Osteocyte (in vitro differentiated cells): ENCODE measurements at places on chromosomes 1 and 21. TPM values are rescaled to one million over a fixed set of nuclear protein-coding genes. Genes with fewer than 3 reads are reported as not detected.
A peak's percentile ranks its signal among the peaks of the same experiment; 100 is the strongest.

Gene KRTAP12-2
- not detected in 2 replicates for total RNA-seq

Gene NUDT4B
- total RNA-seq: 0.68 TPM in 1 of 2 replicates, not detected in the other

Gene RCAN3
- 9.8 and 10.3 TPM in 2 replicates for total RNA-seq

Gene OSCP1
- 5.0 and 7.1 TPM in 2 replicates for total RNA-seq

Gene SLC2A5
- total RNA-seq: 0.39 TPM in 1 of 2 replicates, not detected in the other

Gene C1orf226
- total RNA-seq: 2.7 and 3.2 TPM in 2 replicates

Gene COG2
- 22.0 and 24.1 TPM in 2 replicates for total RNA-seq

Gene F3
- total RNA-seq: 11.2 and 12.1 TPM in 2 replicates

Gene SHISA4
- 31.4 and 32.1 TPM in 2 replicates for total RNA-seq

Gene CDC42BPA
- 92.8 and 95.7 TPM in 2 replicates for total RNA-seq

Gene SDE2
- 20.0 and 20.7 TPM in 2 replicates for total RNA-seq

Gene PLEKHA6
- total RNA-seq: 0.24 and 0.26 TPM in 2 replicates

Gene KCNJ15
- 0.34 and 0.51 TPM in 2 replicates for total RNA-seq

Gene PDIK1L
- 7.6 and 7.8 TPM in 2 replicates for total RNA-seq

Gene KRTAP19-3
- not detected in 2 replicates for total RNA-seq

Gene ZSCAN20
- 5.2 and 7.3 TPM in 2 replicates for total RNA-seq

Gene C1orf185
- not detected in 2 replicates for total RNA-seq

Gene OLFML3
- total RNA-seq: 36.5 and 37.0 TPM in 2 replicates

Gene TTC22
- not detected in 2 replicates for total RNA-seq

Gene RHBG
- not detected in 2 replicates for total RNA-seq

Gene OR1C1
- total RNA-seq: not detected in 2 replicates

Gene CD84
- not detected in 2 replicates for total RNA-seq

- no peak for DNase-seq
Measured at GRCh38 chr1:16260814-16261213, 23.8 kb upstream of the CPLANE2 start.

GRCh38 chr21:35024071-35024420, 25.1 kb downstream of the RUNX1 start:
- DNase-seq: no peak

DNA sequence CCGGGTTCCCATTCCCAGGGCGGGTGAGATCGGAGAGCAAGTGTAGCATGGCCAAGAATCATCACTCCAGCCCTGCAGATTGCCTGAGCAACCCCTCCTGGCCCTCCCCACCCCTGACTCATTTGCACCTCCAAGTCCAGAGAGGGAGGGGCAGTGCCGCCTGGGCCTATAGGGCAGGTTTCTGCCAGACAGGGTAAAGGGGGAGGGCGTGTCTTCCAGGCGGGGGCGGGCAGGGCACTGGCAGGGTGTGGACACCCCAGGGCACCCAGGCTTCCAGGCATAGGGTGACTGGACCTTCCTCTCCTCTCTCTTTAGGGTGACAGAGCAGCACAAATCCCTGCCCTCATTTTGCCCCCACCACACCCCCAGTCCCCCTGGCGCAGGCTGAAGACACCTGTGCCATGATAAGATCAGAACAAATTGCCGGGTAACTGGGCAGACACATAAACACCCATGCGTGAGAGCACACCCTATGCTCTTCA, 3.2 kb upstream of the CRYBG2 start:
- DNase-seq: no peak

- no peak for DNase-seq
Measured at GRCh38 chr1:81929106-81929505, 128.4 kb downstream of the ADGRL2 start.

DNA sequence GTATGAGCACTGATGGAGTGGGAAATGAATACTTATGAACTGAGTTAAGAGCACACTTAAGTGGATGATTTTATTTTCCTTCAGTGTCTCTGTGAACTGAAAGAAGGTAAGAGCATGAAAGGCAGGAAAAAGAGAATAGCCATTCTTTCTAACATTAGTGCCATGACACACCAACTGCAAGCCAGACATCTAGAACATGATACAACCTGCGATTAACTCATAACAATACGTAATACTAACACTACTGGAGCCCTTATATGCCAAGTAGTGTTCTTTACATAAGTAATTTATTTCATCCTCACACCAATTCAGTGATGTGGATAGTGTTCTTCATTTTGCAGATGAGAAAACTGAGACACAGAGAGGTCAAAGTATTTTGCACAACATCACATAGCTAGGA, 56.7 kb downstream of the PRRX1 start:
- DNase-seq: no peak

- DNase-seq: no peak
Measured at GRCh38 chr1:42935971-42936308, 22.7 kb downstream of the SLC2A1 start.

GRCh38 chr1:24909388-24909898, 20.6 kb downstream of the RUNX3 start:
- DNase-seq: no peak

DNA sequence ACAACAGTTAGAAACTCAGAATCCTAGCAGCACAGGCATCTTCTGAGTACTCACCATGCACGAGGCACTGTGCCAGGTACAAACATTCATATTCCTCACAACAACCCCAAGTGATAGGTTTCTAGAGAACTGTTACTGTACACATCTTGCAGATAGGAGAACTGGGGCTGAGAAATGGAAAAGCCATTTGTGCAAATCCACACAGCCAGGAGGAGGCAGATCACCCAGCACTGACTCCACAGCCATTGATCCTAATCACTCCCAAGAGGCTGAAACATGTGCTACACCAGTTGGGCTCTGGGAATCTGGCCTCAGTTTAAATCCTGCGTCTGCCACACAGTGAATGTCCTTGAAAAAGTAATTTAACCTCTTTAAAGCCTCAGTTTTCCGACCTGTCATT, 151.0 kb downstream of the ST6GALNAC5 start:
- DNase-seq: no peak

GRCh38 chr1:200535605-200536004, 84.9 kb downstream of the KIF14 start:
- DNase-seq: no peak

- DNase-seq: no peak
Measured at GRCh38 chr1:12076425-12077005, 13.4 kb downstream of the TNFRSF8 start.

GRCh38 chr1:21313203-21313885, 23.1 kb upstream of the ECE1 start:
- no peak for DNase-seq

GRCh38 chr1:210499956-210500355, 171.3 kb downstream of the HHAT start:
- DNase-seq: no peak

GRCh38 chr1:40662864-40663263, 2.6 kb downstream of the RIMS3 start:
- no peak for DNase-seq

DNA sequence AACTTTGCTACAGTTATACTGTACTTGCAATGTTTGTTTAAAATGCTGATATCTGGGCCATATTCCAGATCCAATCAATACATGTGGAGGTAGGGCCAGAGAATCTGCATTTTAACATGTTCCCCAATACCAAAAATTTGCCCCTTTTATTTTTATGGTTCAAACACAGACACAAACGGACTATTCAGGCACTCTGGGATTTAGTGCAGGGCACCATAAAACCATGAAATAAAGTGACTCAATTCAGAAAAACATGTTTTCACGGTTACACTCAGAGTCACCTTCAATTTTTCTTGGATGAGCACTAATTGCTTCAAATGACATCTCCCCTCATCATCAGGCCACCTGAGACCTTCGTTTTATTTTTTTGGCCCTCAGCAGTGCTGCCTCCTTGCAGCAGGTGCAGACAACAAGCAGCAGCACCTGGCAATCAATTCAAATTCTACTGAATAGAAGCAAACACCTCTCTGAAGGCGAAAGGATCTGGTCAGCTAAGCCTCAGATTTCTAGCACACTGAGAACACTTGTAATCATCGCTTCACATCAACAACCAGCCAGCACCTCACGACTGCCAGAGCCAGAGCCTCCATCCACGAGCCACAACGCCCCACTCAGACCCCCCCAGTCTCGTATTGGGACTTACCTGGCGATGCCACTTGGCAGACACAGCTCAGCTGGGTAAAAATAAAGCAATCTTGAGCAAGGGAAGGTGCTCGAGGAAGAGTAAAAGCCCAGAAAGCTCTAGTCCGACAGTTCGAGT, 1.1 kb downstream of the ERO1B start:
- no peak for DNase-seq

- no peak for DNase-seq
Measured at GRCh38 chr21:43866260-43866629, 1.2 kb downstream of the AGPAT3 start.

- DNase-seq: peak; percentile 1
Measured at GRCh38 chr1:226061068-226061840, 1.3 kb upstream of the H3-3A start.

GRCh38 chr21:42362700-42363099, 3.6 kb downstream of the TFF1 start:
- no peak for DNase-seq

DNA sequence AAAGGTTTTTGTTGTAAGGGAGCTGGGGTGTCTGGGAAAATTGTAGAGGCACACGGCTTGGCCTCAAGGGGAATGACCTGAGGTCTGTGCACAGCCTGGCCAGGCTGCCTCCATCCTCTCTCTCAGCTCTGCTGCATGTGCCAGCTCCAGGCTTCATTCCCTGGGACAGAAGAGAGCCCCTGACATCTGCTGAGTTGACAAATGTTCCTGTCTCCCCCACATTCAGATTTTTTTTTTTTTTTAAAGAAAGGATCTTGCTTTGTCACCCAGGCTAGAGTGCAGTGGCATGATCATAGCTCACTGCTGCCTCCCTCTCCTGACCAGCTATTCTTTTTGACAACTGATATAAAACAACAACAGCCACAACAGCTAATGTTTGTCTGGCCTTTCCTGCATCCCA, 84.4 kb downstream of the PCNX2 start:
- DNase-seq: no peak

GRCh38 chr1:32240140-32240951, 6.7 kb upstream of the FAM167B start:
- peak; percentile 88 for DNase-seq

DNA sequence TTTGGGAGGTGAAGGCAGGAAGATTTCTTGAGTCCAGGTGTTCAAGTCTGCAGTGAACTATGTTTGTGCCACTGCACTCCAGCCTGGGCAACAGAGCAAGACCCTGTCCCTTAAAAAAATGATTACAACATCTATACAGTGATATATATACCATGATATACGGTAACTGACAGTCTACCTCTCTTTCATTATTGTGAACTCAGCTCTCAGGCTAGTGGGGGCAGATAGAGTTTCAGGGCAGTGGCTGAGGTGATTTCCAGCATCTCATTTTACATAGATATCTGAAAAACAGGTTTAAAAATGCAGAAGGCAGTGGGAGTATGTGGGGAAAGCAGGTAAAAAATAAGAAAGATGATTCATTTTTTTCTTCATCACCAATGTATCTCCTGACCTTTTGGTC, 8.1 kb upstream of the NTNG1 start:
- no peak for DNase-seq

DNA sequence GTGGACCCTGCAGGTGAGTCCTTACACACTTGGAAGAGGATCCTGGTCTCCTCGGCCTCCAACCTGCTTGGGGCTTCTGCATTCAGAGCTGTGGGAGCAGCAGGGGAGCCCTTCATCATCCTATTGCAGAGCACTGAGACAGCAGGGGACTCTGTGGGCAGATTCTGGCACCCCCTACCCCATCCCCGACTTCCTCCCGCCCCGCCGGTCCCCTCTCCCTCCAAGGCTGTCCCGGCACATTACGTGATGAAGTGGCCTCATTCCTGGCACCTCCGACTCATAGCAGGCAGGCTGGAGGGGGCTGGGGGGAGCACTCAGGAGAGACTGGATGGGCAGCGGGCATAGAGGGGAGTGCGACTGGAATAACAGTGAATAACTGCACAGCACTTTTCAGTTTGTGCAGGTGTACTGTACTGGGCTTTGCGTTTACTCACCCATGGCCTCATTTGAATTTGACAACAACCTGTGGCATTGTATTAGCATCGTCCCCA, 394.1 kb downstream of the MATN1 start:
- peak; percentile 56 for DNase-seq

GRCh38 chr1:214029796-214030195, 42.0 kb downstream of the PROX1 start:
- DNase-seq: no peak

GRCh38 chr1:4179914-4180735, 280.1 kb upstream of the C1orf174 start:
- peak; percentile 57 for DNase-seq

DNA sequence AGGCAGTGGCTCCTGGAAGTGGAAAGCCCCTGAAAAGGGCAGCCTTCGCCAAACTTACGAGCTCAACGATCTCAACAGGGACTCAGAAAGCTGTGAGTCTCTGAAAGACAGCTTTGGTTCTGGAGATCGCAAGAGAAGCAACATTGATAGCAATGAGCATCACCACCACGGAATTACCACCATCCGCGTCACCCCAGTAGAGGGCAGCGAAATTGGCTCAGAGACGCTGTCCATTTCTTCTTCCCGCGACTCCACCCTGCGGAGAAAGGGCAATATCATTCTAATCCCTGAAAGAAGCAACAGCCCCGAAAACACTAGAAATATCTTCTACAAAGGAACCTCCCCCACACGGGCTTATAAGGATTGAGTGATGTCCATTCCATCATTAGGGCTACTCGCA, 42.4 kb downstream of the PLPPR4 start:
- no peak for DNase-seq

GRCh38 chr1:43288058-43288784, 2.8 kb upstream of the C1orf210 start:
- no peak for DNase-seq

- no peak for DNase-seq
Measured at GRCh38 chr1:235933017-235933765, 66.5 kb upstream of the LYST start.

DNA sequence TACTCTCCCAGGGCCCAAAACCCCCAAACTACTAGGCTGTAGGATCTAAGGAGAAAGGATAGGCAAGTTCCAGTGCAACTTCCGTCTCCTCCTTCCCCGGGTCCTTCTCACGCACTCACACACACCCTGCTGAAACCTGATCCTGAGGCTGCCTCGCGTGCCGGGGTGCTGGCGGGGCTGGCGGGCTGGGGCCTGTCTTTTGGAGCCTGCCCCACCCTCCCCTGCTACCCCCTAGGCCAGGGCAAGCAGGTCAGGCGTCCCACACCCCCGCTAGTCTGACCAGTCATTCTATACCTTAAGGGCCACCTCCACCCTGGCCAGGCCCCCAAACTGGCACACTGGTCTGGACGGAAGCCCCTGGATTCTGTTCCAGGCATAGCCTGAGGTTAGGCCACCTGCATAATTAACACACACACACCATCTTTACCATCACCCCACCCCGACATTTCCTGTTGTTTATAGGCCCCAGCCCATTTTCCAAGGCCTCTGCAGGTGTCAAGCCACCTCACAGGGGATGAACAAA, 48.3 kb upstream of the ARTN start:
- no peak for DNase-seq

- DNase-seq: no peak
Measured at GRCh38 chr1:101291562-101292380, 55.0 kb downstream of the S1PR1 start.

GRCh38 chr1:204634260-204634910, 51.2 kb downstream of the LRRN2 start:
- no peak for DNase-seq

DNA sequence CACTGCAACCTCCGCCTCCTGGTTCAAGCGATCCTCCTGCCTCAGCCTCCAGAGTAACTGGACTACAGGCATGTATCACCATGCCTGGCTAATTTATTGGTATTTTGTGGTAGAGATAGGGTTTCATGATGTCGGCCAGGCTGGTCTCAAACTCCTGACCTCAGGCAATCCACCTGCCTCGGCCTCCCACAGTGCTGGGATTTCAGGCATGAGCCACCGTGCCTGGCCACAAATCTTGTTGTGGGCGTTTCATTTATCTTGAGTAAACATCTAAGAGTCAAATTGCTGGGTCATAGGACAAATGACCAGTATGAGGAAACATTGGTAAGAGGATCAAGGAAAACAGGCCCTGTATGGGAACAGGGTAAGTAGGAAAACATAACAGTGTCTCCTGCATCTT, 17.9 kb downstream of the TMEM200B start:
- peak; percentile 23 for DNase-seq

GRCh38 chr1:113138778-113139177, 65.8 kb downstream of the LRIG2 start:
- DNase-seq: no peak
